ENCODE measurements at places on chromosomes 1 and 21.

DNA sequence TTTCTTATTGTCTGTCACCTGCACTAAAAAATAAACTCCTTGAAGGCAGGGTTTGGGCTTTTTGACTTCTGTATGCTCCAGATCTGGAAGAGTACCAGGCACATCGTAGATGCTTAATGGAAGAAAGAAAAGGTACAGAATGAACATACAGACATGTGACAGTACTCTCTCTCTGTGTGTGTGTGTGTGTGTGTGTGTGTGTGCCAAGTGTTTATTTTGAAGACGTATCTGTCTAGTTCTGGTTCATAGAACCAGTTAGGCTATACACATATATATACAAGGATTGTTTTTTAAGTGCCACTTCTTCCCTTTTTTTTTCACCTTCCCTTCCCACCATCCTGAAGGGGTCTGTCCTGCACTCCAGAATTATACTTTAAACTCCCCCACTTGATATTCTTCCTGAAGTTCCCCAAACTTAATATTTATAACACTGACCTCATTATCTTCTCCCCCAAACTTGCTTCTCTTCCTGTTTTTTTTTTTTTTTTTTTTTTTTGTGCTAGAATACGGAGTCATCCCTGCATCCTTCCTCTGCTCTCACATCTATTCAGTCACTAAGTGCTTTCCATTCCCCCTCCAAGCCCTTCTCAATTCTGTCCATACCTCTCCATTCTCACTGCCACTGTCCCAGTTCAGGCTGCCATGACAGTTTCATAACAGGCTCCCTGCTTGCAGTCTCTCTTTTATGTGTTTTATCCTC lies 5.4 kb upstream of the KCNA3 start:
- no peak for DNase-seq

DNA sequence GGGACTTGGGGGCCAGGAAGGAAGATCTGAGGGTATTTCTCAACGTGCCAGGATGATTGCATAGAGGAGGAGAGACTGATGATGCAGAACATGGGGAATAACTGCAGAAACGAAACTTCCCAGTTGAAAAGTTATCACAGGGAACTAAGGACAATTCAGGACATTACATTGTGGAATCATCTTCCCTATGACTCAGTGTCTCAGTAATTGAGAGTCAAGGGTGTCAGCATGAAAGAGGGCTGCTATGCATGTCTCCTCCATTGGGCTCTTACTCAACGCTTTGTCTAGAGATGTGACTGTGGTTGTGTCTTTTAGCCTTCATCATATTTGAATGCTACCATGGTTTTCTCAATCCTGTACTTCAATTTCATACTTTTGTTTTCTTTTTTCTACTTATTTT lies 48.9 kb upstream of the PTGFR start:
- DNase-seq = no peak

GRCh38 chr1:147080671-147081394 lies 91.4 kb downstream of the PRKAB2 start:
- DNase-seq = no peak

GRCh38 chr1:227416156-227416830 lies 98.0 kb upstream of the CDC42BPA start:
- DNase-seq = no peak

DNA sequence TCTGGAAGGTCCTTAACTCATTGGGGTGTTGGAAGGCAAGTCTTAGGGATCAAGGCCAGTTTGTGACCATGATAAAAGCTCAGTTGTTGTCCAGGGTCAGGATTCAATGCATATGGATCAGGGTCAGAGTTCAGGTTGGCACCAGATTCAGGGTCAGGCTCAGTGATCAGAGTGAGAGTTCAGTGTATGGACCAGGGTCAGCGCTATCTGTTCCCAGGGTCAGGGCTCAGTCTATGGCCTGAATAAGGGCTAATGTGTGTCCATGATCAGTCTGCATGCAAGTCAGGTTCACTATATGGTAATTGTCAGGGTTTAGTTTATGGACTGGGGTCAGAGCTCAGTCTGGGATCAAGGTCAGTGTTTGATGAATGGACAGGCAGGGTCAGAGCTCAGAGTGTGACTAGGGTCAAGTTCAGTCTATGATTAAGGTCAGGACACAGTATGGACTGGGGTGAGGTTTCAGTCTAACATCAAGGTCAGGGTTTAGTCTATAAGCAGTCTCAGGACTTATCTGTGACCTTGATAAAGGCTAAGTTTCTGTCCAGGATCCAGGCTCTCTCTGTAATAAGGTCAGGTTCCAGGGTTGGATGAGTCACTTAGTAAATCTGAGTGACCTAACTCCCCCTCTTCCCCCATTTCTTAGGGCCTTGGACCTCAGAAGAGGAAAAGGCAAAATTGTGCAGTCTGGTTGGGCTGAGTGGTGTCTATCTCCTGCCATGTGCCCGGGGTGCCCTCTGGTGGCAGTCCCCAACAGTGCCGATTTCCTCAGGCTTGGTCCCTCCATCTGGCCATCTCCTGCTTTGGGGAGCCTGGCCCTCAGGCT lies 23.8 kb downstream of the KNCN start:
- peak; percentile 32 for DNase-seq

DNA sequence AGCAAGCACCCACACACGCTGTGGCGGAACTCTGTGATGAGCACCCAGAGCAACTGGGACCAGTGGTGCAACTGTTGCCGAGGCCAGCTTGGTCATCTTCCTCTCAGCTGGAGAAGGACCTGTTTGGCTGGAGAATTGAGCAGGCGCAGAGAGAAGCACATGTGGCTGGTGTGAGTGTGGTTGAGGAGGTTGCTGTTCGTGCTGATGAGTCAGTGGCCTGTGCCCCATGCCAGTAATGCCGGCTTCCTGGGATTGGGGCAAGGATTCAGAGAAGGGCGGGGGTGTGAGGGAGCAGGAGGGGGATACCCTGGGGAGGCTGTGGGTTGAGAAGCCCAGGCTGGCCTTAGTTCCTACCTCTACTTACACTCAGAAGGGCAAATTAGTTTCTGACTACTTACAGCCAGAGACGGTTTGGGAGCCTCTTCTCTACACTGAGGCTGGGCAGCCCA lies 57.5 kb upstream of the EPS8L3 start:
- no peak for DNase-seq

DNA sequence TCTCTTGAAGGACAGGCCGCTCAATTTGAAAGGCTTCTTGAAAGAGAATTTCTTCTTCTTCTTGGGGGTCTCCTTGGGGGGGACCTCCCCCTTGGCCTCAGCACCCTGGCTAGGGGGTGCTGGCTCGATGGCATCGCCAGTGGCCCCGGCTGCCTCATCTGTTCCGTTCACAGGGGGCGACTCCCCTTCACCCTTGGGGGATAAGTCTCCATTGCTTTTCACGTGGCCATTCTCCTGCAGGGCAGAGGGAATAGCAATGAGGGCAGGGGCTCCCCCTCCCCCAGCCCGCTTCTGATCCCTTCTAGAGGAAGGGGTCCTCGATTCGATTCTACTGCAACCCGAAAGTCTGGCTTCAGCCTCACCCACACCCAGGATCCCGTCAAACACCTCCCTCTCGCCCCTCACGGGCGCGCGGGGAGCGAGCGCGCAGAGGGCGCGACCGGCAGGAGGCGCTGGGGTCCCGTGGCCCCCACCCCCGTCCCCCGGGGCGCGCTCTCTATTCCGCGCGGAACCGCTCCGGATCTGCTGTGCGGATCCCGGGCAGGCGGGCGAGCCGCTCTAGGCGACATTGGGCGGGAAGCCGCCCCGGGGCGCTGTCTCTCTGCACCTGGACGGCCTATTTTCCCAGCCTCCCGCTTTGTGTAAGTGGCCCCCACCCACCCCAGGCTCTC lies 1.0 kb downstream of the MARCKSL1 start:
- peak; percentile 31 for DNase-seq

- no peak for DNase-seq
Observed at GRCh38 chr1:92969517-92969916, 8.3 kb upstream of the DIPK1A start.

- DNase-seq = no peak
Observed at GRCh38 chr1:67956116-67956515, 94.3 kb downstream of the DIRAS3 start.

DNA sequence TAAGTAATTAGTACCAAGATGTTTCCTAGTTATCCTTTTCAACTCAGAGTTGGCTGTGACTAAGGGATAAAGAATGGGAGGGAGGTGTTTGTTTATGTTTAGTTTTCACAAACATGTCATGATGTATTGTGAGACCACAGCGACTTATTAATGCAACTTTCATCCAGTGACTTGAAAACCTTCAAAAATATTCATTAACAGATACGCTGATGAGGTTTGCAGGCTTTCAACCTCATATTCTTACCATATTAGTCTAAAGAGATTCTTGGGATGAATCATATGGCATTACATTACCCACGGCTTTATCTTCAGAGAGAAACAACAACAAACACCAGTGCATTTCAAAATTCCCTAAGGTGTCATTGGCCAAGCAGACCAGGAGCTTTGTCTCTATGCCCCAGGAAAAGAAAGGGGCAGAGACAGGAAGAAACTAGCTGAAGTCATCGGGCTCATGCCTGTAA lies 36.4 kb downstream of the PALMD start:
- DNase-seq = no peak

DNA sequence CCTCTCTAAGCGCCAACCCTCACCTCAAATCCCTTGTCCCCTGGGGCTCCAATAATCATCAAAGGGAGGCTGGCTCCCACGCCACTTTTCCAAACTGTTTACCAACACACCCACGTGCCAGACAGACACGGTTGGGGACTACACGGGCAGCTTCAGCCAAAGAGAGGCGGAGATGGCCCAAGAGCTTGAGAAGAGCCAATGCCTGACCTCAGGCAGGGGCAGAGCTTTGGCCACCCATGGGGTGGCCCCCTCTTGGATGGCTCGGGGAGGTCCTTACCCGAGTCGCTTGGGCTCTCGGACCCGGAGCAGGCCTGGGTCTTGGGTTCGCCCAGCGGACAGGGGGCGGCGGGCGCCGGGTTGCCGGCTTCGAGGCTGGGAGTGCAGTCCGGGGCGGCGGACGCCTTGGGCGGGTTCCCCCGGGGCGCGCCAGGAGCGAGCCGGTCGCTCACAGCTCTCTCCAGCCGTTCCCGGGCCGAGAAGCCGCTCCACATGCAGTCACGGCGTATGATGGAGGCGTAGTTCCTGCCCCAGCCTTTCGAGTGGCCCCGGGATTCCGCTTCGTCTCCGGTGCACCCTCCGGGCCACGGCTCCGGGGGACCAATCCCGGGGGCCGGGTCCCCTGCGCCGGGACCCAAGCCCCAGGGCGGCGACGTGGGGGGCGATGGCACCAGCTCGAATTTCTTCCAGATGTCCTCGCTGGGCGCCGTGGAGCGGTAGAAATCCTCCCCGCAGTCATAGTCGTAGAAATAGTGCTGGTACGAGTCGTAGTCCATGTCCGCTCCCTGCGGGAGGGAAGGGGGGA lies 854 bp downstream of the MYCL start:
- DNase-seq = no peak

DNA sequence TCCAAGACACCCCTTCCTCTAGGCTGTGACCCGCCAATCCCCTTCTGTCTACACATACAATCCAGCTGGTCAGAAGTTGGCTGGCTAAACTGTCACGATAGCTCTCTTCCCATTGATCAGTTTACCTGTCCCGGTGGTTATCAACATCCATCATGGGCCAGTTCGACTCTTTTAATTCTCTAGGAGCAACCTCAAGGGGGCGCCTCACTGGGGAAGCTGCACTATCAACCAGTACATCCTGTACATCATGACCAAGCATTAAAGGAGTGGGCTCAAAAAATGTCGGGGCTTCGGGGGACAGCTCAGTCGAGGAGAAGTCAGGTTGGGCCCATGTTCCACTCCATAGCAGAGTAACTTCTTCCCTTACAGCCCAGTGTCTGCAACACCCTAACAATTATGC lies 53.2 kb upstream of the B3GALNT2 start:
- no peak for DNase-seq

- peak; percentile 1 for DNase-seq
Observed at GRCh38 chr21:25862596-25862995, 127.8 kb downstream of the GABPA start.

- DNase-seq = no peak
Observed at GRCh38 chr1:200182701-200183100, 155.2 kb downstream of the NR5A2 start.

DNA sequence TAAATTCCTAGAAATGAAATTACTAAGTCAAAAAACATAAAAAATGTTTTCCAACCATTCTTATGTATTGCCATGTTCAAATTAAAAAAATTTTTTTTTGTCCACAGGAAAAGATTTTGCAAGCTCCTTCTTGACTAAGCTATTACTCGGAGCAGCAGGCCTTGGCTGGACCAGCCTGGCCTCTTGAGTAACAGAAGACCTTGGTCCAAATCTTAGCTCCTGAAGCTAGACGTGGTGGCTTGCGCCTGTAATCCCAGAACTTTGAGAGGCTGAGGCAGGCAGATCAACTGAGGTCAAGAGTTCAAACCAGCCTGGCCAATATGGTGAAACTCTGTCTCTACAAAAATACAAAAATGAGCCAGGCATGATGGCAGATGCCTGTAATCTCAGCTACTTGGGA lies 77.6 kb downstream of the CLSTN1 start:
- DNase-seq = no peak

DNA sequence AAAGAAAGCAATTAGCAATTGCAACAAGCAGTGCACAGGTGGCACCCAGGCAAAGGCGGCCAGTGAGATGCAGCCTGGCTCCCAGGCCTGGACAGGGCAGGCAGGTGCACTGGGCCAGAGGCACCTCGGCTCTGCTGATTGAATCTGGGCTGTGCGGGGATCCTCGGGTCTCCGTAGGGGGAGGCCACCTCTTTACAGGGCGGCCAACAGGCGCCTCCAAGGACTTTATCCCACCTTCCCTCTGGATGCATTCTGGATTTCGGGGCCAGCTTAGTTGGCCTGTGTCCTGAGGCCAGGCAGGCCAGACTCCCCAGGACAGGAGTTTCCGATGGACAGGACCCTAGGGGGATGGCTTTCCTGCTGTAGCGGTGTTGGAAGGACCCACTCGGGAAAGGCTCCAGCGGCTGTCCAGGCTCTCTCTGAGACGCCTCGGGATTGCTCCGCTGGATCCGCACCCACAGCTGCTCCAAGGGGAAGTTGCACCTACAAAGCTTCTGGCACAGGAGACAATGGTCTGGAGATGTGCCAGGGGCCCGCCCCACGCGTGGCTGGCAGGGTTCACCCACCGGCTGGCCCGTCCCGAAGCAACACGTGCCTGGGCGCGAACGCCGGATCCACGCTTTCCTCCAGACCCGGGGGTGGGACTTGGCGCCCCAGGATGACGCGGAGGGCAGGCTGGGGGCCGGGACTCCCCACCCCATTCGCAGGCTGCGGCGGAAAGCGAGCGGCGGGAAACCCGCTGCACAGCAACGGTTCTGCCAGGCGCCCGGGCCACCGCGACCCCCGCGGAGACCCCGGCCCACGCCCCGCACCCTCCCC lies 810 bp downstream of the SLC19A1 start:
- peak; percentile 30 for DNase-seq

GRCh38 chr21:32427958-32428623 lies 15.6 kb downstream of the EVA1C start:
- DNase-seq = no peak

- no peak for DNase-seq
Observed at GRCh38 chr1:175297291-175297690, 104.7 kb upstream of the KIAA0040 start.

- DNase-seq = no peak
Observed at GRCh38 chr1:112599477-112599876, 19.5 kb downstream of the ST7L start.
